ENCODE measurements at places on chromosomes 16 and 17.

GRCh38 chr16:11992586-11993524 lies 16.3 kb downstream of the SNX29 start:
- DNase-seq, result no peak

- no peak for DNase-seq
These were observed 7.9 kb upstream of the SOST start for GRCh38 chr17:43766413-43767052.

GRCh38 chr16:78258375-78259065 lies 159.1 kb downstream of the WWOX start:
- DNase-seq, result no peak

DNA sequence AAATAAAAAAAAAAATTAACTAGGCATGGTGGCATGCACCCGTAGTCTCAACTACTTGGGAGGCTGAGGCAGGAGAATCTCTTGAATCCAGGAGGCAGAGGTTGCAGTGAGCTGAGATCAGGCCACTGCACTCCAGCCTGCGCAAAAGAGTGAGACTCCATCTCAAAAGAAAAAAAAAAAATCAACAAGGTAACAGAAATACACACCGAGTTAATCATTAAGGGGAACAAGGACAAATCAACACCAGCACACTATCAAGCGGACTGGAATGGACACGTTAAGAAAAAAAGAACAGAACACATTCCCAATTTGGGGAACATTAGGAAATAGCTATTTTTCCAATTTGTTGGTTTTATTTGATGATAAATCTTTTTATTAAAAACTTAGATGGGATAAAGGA lies 28.4 kb upstream of the GLG1 start:
- no peak for DNase-seq

DNA sequence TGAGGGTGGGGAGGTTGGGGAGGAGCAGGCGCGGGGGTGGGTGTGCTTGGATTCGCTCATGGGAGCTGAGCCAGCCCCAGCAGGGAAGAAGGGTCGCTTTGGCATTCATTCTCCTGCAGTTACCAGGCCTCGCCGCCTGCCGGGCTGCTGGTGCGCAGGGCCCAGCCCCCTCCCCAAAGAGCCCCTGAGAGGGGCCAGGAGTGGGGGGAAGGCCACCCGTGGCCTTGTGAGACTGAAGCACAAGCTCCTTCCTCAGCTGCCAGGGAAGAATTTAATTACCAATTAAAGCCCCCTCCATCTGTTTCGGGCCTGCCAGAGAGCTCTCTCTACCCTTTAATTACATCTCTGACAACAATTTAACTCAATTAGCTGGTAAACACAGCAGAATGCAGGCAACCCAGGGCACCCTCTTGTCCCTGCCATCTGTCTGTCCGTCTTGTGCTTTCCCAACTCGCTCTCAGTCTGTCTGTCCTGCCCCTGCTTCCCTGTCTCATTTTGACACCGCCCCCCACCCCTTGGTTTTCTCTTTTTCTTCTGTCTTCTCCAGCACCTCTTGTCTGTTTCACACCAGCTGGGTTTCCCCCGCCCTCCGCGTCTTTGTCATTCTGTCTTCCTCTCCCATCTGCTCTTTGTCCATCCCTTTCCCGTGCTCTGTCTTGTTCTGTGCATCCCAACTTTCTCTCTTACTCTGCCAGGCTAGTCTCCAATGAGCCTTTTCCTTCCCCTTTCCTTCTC lies 32.7 kb downstream of the CDK5RAP3 start:
- no peak for DNase-seq

- DNase-seq, result no peak
These were observed 9.5 kb upstream of the USP10 start for GRCh38 chr16:84690088-84690819.

DNA sequence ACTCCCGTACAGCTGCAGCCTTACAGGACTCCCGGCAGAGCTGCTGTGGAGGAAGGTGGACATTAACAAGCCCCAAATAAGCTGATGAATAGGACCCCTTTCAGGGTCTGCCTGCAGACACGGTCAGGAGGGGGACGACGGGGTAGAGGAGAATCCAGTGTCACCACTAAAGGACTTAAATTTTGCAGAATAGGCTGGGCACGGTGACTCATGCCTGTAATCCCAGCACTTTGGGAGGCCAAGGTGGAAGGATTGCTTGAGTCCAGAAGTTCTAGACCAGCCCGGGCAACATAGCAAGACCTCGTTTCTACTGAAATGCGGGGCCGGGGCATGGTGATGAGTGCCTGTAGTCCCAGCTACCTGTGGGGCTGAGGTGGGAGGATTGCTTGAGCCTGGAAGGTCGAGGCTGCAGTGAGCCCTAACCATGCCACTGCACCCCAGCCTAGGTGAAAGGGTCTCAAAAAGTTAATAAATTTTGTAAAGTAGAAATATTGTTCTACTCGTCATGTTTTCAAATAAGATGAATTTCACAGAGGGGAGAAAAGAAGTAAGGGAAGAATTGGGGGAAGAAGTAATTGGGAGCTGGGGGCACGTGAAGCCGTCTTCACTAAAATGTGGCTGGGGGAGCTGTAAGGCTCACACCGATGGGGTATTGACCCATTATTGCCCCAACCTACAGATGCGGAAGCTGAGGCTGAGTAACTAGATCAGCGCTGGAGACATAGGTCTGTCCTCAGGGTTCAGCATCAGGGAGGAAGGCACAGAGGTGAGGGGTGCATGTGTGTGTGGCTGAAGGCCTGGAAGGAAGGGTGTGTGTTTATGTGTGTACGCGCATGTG lies 4.7 kb downstream of the LITAFD start:
- DNase-seq, result no peak

- no peak for DNase-seq
These were observed 102.9 kb upstream of the ZFHX3 start for GRCh38 chr16:73150786-73151185.

- DNase-seq, result no peak
These were observed 2.4 kb upstream of the RHBDF1 start for GRCh38 chr16:74747-75334.

DNA sequence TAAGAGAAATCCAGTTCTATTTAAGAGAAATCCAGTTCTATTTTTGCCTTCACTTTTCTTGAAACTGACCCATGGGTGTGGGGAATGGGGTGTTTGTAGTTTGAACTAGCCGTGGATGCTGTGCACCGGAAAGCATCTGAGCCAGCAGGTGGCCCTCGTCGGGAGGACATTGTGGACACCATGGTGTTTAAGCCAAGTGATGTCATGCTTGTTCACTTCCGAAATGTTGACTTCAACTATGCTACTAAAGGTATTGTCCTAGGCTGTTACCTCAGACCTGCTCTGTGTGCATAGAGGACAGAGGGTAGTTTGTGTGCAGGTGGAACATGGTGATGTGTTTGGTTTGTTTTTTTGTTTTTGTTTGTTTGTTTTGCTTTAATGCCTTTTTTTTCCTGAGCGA lies 3.3 kb downstream of the ATXN2L start:
- DNase-seq, result no peak

DNA sequence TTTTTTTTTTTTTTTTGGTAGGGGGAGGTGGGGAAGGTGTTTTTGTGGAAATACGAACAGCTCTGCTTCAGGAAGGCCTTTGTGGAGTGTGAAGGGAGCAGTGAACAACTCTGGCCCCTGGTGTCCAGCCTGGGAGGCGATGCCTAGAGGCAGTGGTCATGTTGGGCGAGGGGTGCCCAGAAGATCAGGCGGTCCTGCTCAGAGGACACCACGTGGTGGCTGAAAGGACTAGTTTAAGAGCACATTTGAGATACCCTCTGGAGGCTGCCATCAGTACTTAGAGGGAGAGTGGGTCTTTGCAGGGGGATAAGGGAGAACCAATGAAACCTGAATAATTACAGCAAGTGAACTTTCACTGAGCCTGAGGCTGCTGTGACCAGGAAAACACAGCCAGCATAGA lies 40.1 kb upstream of the RHOT1 start:
- no peak for DNase-seq

DNA sequence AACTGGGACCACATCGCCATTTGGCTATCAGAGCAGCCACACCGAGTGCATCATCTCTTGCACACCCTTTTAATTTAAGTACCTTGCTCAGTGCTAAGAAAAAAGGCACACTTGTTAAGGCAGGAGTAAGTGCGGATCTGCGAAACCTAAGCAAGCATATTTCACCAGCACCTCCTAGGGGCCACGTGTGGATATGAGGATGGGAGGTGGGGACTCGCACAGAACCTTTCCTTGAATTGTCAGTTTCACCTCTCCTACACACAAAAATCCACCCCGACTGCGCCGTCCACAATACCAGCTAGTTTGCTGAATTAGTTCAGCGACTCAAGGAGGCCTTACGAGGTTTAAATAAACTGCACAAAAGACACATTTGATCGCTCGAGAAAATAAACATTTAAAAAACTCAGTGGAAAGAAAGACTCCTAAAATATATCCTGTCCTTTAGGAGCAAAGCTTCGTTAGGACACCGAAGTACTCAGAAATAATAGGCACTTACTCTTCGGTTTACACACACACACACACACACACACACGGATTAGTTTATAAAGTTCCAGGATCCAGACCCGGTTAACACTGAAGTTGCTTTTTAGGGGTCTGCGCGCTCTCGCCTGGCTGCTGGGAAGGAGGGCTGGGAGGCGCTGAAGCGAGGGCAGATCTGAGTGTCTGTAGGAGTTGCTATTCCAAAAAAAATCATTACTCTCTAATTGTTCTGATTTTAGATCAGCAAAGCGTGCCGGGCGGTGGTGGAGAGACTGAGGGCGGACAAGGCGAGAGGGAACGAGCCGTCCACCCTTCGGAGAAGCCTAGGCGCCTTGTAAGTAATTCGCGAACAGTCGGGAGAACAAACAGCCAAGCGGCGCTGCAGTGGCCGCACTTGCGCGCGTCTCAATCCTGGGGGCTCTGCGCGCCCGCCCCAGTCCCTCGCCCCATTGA lies 1.0 kb upstream of the KCNJ2 start:
- DNase-seq, result no peak

GRCh38 chr17:82235775-82236141 lies 6.9 kb downstream of the SLC16A3 start:
- DNase-seq, result no peak

GRCh38 chr16:75621170-75621477 lies 2.0 kb downstream of the ADAT1 start:
- DNase-seq, result no peak

DNA sequence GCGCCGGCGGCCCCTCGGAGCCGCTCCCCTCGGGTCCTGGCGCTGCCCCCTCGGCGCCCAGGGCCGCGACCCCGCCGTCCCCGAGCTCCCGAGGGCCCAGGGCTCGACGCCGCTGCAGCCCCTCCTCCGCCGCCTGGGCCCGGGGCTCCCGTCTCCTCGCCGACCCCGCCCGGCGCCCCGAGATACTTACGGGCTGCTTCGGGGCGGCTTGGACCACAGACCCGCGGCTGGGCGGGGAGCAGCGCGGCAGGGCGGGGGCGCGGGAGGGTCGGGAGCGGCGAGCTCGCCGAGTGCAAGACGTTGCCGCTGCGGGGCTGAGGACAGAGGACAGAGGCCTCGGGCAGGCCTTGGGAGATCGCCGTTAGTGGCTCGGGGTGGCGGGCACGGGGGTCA lies 290 bp downstream of the TOB1 start:
- no peak for DNase-seq

GRCh38 chr16:68128577-68129305 lies 43.6 kb downstream of the NFATC3 start:
- no peak for DNase-seq

GRCh38 chr16:48676836-48677235 lies 66.9 kb upstream of the N4BP1 start:
- no peak for DNase-seq

DNA sequence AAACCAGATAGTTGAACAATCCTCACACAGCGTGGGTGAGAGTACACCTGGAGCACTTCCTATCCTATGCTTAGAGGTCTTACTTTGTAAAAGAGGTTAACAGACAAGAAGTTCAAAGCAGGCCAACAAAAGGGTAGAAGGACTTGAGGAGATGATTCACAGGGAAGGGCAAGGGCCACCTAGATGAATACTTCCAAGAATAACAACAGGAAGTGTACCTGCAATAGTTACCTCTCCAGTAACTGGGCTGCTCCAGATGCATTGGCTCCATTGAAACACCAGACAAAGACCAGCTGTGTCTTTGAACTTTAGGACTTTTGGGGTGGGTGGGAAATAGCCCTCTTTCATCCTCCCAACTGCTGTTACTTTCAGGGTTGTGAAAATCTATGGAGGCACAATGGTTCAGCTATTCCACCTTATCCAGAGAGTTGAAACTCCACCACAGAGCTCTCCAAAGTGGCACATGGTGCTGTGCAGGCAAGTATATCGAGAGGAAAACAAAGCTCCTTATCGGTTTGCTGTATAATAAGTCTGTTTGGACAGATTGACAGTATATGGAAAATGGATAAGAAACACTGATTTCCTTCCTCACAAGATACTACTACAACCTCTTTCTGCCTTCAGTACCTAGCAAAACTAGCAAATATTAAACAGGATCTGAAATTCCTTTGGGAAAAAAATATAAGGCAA lies 22.7 kb downstream of the RNF43 start:
- no peak for DNase-seq

Data from cerebellar nuclear complex (tissue), 1 donor.